ENCODE measurements at places on chromosomes 4 and X.
A peak's percentile ranks its signal among the peaks of the same experiment; 100 is the strongest.

DNA sequence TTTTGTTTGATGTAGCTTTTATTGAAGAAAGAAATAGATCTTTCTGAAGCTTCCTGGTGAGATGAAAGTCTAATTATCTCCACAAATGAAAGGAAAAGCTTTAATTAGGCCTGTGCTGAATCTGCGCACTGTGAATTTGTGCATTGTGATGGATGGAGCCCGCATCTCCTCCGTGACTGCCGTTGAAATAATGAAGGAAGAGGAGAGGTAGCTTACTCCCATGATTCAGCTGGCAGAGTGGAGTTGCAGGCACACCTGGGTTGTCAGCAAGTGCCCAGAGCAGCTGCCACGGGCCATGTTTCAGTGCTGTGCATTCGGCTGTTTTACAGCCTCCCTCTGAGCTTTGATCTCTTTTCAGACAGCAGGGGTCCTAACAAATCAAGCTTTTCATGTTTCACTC is 735.3 kb upstream of the TENM3 start:
- DNase-seq = no peak

DNA sequence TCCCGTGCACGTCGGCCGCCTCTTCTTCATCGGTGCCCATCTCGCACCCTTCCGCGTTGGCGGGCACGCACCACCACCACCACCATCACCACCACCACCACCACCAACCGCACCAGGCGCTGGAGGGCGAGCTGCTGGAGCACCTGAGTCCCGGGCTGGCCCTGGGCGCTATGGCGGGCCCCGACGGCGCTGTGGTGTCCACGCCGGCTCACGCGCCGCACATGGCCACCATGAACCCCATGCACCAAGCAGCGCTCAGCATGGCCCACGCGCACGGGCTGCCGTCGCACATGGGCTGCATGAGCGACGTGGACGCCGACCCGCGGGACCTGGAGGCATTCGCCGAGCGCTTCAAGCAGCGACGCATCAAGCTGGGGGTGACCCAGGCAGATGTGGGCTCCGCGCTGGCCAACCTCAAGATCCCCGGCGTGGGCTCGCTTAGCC is 1.4 kb downstream of the POU4F2 start:
- DNase-seq = no peak

DNA sequence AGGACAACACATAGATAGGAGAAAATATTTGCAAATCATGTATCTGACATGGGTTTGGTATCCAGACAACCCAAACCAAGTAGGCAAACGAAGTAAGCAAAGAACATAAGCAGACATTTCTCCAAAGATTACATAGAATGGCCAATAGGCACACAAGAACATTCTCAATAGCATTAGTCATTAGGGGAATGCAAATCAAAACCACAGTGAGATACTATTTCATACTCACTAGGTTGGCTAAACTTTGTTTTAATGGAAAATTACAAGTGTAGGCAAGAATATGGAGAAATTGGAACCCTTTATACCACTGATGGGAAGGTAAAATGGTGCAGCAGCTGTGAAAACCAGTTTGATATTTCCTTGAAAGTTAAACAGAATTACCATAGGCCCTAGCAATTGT is 74.7 kb downstream of the CHRNA9 start:
- DNase-seq = no peak

- DNase-seq = peak; percentile 26
Measured at GRCh38 chr4:77465271-77465670, 140.3 kb upstream of the CXCL13 start.

GRCh38 chr4:173039617-173040577 is 128.7 kb upstream of the GALNT7 start:
- DNase-seq = peak; percentile 26

GRCh38 chr4:177225605-177226004 is 84.1 kb upstream of the NEIL3 start:
- DNase-seq = no peak

DNA sequence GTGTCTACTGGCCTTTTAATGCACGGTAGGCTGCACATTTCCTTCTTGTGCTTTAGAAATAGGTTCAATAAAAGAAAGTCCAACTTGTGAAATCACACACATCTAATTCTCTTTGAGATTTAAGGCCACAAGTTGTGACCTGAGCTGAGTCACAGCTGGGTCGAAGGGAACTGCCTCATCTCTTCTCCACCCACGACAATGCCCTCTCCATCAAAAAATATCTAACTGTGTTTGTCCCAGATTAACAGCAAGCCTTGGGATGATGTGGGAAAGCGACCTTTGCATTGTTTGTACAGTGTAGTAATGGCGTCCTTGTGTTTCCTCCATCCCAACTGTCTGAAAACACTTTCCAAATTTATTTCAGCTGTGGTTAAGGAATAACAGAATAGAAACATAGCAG is 168.9 kb downstream of the AMELX start:
- no peak for DNase-seq

DNA sequence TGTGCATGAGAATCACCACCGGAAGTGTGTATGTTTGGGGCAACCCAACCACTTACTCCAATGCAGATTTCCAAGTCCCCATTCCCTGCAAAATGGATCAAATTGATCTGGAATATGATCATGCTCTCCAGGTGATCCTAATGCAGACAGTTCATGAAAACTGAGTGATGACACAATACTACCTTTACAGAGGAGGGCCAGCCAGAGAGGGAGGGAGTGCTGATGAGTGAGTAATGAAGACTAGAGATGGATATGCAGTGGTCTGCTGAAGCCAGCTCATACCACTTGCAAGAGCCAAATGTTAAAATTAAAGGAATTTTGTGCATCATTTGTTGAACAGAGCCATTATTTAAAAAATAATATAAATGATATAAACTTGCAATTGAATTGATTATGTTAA is 10.2 kb upstream of the CPE start:
- no peak for DNase-seq
